Bone marrow (tissue), 2 donors: ENCODE measurements at places on chromosomes 3 and 15.

DNA sequence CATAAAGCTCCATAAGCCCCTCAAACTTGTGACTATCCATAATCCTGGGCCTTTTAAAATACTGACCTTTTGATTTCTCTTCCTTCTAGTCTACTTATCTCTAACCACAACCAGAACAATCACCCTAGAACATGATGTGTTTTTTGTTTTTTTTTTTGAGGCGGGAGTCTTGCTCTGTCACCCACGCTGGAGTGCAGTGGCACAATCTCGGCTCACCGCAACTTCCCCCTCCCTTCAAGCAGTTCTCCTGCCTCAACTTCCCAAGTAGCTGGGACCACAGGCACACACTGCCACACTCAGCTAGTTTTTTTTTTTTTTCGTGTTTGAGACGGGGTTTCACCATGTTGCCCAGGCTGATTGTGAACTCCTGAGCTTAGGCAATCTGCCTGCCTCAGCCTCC is 25.1 kb downstream of the VPS39 start:
- DNase-seq, result no peak

DNA sequence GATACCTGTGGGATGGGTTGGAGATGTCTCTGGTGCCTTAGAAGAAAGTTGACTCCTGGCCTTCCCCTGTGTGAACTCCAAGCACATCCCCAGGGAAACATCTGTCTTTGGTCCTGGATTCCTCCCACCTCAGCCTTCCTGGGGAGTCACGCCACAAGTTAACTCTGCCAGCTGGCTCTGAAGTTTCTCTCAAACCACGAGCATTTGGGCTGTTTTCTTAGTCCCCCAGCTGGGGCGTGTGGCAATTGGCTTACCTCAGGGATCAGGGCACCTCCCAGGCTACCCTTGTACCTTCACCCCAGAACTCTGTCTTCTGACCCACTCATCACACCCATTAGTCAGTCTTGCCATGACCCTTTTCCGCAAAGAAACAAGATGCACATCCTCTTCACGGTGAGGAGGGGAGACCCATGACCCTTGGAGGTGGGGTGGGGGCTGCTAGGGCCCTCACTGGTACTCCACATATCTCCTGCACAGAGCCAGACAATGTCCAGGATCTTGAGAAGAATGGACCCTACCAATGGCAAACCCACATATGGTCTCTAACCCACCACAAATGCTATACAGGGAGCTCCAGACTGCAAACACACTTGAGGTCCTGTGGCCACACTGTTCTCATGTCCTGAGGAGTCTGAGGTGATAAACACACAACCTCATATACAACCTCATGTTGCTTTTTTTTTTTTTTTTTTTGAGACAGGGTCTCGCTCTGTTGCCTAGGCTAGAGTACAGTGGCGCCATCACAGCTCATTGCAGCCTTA is 3.9 kb downstream of the NEIL1 start:
- no peak for DNase-seq

GRCh38 chr15:83602021-83602420 is 51.9 kb upstream of the ADAMTSL3 start:
- DNase-seq, result no peak

GRCh38 chr3:158859362-158859761 is 57.5 kb downstream of the MFSD1 start:
- DNase-seq, result no peak

GRCh38 chr3:30934208-30934550 is 39.7 kb upstream of the GADL1 start:
- no peak for DNase-seq

- no peak for DNase-seq
These were observed 15.7 kb upstream of the MEF2A start for GRCh38 chr15:99550077-99550476.

- no peak for DNase-seq
These were observed 61.8 kb upstream of the TMCO5A start for GRCh38 chr15:37872661-37873060.

DNA sequence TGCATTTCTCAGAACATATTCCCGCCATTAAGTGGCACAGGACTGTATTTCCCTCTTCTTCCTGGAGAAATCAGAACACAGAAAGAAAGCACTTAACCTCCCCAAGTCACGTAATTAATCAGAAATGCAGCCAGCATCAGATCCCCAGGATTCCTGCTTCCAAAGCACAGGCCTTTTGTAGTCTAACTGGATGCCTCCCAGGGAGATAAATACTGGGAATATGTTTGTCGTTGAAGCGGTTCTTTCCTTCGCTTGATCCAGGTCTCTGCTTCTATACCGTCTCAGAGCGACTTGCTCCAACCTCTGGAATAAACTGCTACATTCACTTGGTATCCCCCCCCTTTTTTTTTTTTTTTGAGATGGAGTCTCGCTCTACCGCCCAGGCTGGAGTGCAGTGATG is 198.6 kb downstream of the KBTBD8 start:
- DNase-seq, result no peak

DNA sequence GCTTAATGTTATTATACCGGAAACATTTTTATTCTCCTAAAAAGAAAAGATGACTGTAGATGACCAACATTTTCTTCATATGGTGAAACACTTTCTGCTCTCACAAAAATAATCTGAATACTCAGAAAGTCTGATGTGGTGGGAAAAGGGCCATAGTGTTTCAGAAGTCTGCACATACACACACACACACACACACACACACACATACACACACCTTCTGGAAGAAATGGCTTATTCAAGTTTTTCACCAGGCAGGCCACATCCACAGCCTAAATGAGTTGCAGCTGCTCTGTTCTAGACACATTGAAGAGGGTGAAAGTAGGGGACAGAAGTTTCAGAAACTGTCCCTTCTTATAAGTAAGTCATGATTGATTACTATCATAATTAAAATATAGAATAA is 220.0 kb downstream of the ZMAT3 start:
- DNase-seq, result no peak

DNA sequence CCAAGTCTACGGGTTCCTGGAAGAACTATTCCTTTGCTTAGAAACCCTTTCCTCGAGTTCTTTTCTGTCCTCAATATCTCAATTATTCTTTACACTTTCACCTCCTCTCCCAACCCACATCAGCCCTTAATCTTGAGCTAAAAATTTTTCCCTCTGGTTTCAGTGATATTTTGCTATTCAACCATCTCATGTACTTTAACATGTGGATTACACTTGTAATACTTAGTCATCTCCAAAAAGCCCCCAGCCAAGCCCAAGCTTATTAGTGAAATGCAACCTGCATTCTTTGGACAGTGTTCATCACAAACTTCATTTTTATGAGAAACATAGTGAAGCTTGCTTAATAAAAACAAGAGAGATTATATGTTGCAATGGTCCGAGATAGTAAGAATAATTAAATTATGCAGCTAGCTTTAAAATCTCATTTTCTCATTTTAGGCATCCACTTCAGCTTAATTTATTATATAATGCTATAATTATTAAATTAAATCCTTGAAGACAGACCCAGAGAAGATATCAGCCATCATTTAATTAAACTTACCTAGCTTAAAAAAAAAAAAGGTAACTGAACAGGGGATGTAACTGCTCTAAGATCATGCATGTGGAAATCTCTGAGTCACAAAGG is 534.5 kb upstream of the TBL1XR1 start:
- DNase-seq, result no peak

DNA sequence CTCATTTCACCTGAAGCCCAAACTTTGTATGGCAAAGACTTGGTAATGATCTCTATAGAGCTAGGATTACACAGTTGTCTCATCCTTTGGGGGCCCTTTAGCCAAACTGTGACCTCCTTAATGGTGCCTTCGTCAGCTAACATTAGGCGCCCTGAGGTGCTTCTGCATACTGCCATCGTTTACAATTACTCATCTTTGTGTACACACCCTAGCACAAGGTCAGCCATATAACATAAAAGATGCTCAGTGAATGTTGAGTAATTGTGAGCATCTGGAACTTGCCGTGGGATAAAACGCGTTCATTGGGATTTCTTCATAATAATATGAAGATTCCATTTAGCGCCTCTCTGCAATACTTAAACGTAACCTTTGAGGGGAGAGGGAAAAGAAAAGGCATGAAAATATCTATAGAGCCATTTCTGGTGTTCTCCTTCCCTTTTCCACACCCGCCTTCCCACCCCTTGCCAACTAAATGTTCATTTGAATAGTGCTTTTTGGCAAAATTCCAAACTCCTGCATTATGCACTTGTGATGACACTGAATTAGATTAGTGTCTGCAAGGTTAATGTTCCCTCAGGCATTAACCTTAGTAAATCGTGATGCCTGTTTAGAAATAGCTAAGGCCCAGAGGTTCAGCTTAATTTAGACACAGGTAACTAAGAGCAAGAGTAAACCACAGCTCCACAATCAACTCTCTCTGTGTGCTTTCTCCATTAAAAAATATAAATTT is 990 bp upstream of the ZNF148 start:
- DNase-seq, result no peak

DNA sequence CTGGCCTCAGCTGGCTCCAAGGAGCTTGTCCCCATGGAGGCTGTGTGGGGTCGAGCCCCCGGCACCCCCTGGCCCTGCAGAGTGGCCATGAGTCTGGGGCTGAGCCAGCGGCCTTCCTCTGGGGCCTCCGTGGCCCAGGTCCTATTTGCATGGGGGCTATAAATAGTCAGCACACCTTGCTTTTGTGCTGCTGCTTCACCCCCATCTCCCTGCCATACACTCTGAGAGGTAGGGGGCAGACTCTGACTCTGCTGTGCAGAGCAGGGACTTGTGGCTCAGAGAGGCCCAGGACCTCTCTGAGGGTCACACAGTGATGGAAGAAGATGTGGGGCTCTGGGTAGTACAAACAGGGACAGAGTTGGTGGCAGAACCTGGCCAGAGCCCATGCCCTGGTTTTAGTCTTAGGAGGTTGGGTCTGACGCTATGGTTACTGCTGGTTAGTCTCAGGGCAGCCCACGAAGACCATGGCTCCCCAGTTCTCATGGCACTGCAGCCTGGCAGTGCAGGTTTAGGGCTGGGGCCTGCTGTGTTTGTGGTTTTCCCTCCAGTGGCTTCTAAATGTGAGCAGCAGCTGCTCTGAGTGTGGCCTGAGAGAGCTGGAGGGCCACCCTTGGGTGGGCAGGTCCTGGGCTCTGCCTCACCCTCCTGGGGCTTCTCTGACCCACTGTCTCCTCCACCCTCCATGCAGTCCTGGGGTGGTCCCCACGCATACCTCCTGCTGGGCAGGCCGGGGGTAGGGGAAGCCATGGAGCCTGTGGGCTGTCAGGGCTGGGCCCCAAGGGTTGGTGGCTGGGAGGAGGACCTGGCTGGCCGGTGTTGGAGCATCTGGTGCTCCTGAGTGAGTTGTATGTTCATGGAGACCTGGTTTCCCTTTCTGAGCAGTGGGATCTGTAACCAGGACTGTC is 13.6 kb downstream of the PRKCD start:
- DNase-seq, result no peak

DNA sequence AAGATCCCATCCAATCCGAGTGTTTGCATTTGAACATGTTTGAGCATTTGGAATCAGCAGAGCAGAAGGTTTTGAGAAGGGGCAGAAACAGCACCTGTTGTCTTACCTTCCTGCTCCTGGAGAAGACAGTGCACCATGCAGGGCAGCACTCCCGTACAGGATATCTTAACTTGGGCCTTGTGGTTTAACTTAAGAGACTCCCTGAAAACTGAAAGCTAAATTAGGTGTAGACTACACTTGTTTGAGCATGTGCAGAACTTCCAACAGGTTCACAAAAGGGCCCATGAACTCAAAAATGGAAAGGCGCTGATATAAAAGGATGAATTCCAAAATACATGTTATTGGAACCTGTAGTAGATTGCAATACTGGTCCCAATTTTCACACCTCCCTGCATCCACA is 175.4 kb upstream of the PRICKLE2 start:
- no peak for DNase-seq

- DNase-seq, result no peak
These were observed 1.3 kb downstream of the RHCG start for GRCh38 chr15:89494941-89495637.

GRCh38 chr3:12413721-12414255 is 70.5 kb upstream of the TSEN2 start:
- DNase-seq, result peak; percentile 10

GRCh38 chr3:41286305-41286704 is 87.0 kb downstream of the CTNNB1 start:
- no peak for DNase-seq

DNA sequence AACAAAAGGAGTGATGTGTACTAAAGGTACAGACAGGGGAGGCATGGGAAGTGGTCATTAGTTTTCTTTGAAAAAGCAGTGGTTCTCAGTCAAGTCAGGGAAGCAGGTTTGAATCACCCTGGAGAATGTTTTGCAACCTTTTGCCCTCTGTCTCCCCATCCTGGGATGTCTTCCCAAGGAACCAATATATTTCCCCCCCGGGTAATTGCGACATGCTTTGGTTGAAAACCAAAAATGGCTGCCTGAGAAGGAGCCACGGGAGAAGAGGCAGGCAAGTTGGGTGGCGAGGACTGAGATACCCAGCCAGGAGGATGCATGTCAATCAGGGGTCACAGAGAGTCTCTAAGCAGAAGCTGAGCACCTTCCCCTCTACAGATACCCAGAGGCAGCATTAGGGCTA is 20.2 kb upstream of the PPP1R2 start:
- DNase-seq, result no peak

DNA sequence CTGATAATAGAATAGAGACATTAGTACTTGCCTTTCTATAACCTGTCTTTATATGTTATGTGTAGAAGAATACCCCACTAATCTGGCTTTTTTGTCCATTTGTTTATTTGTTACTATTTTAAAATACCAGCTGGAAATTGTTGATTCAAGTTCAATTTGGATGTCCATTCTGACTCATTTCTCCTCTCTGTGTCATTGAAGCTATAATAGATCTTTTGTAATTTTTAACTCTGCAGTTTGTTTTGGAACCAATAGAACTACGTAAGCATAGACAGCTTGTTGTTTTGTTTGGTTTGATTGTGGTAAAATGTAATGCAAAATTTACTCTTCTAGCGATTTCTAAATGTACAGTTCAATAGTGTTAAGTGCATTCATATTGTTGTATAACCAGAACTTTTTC is 390.4 kb downstream of the ZIC1 start:
- no peak for DNase-seq

DNA sequence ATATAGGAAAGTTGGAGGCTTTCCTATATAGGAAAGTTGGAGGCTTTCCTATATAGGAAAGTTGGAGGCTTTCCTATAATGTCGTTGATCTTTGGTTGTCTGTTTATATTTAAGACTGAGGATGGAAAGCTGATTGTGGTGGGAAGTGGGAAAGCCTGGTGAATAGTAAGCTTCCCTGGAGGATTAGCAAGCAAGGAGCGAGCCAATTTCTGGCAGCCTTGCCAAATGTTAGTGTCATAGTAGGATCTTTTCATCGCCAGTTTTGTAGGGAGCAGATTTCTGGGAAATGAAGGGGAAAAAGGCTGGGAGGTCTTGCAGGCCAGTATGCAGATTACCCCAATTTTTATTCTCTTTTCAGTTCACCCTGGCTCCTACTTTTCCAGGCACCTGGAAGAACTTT is 39.9 kb upstream of the CCNL1 start:
- no peak for DNase-seq
